ENCODE measurements at places on chromosomes 5 and 9.

GRCh38 chr9:110579862-110580219, 300 bp upstream of the SVEP1 start:
- peak; percentile 48 for DNase-seq

DNA sequence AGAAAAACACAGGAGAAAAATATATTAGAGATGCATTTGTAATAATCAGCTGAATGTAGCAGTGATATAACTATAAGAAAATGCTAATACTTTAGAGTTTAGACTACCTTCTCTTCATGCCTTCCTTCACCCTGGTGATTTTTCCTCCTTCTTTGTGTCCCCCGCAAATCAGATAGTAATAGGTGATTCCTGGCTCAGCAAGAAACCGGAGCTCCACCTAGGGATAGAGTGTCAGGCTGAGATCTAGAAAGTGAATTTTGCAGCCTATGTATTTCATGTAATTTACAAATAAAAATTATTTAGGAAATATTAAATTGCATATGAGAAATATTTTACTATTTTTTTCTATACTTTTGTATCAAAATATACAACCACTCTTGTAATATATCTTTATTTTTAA, 109.8 kb upstream of the ST8SIA4 start:
- no peak for DNase-seq

- DNase-seq, result peak; percentile 62
Observed at GRCh38 chr5:120304663-120305062, 159.4 kb upstream of the PRR16 start.

- DNase-seq, result no peak
Observed at GRCh38 chr9:7580568-7580967, 219.0 kb downstream of the DMAC1 start.

GRCh38 chr5:57362951-57363350, 119.7 kb downstream of the ACTBL2 start:
- no peak for DNase-seq

DNA sequence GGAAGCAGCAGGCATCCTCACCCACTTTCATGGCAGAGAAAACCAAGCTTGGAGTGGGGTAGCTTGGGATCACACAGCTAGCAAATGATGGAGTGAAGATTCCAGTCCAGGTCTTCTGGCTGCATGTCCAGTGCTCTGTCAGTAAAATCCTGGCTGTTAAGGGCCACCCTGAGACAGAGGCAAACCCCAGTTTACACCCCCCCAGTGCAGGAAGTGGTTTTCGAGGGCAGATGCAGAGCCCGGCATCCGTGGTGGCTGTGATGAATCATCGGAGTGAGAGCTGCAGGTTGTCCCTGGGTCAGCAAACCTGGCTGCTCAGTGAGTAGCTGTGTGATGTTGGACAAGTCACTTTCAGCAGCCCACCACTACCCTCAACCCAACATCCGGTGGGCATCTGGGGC, 115.4 kb downstream of the RGS3 start:
- peak; percentile 91 for DNase-seq

- no peak for DNase-seq
Observed at GRCh38 chr9:34957492-34958410, at the start of gene PHF24. PHF24 (plus strand) TSS chr9:34958285; CDS start chr9:34971299, 13,014 bp downstream.

GRCh38 chr9:75653750-75654149, 236.7 kb upstream of the PCSK5 start:
- DNase-seq, result no peak
